Progenitor cell of endocrine pancreas (in vitro differentiated cells): ENCODE measurements at places on chromosomes 5 and 9. TPM values are rescaled to one million over a fixed set of nuclear protein-coding genes. Genes with fewer than 3 reads are reported as not detected.

GRCh38 chr5:108432024-108432423, 50.1 kb upstream of the FBXL17 start:
- no peak overlapping the region for H3K27ac ChIP-seq
- H3K27me3 ChIP-seq, result no peaks in the 10 kb centered on the region
- no peaks in the 10 kb centered on the region for H3K36me3 ChIP-seq
- DNase-seq, result no peak

GRCh38 chr9:79395228-79395627, 176.5 kb upstream of the TLE4 start:
- H3K4me3 ChIP-seq, result no peak overlapping the region
- H3K36me3 ChIP-seq, result no peaks in the 10 kb centered on the region
- peaks cover 3% of the 10 kb centered on the region for H3K4me1 ChIP-seq
- no peak overlapping the region for H3K27ac ChIP-seq
- peaks cover 39% of the 10 kb centered on the region for H3K27me3 ChIP-seq

Gene RHOBTB3
- total RNA-seq, result 55.9 and 61.9 TPM in 2 replicates

Gene F2RL1
- total RNA-seq, result 6.5 and 10.0 TPM in 2 replicates

Gene PCDHAC2
- 1.8 and 1.9 TPM in 2 replicates for total RNA-seq

Gene CAMK2A
- total RNA-seq, result not detected in 2 replicates

Gene PIP5KL1
- total RNA-seq, result 3.4 and 3.6 TPM in 2 replicates

- H3K36me3 ChIP-seq, result no peaks in the 10 kb centered on the region
- DNase-seq, result peak; percentile 13
- H3K4me1 ChIP-seq, result peaks cover 1% of the 10 kb centered on the region
- H3K4me3 ChIP-seq, result no peak overlapping the region
- no peaks in the 10 kb centered on the region for H3K27me3 ChIP-seq
- no peak overlapping the region for H3K27ac ChIP-seq
Observed at GRCh38 chr9:117073539-117074341, 341.1 kb downstream of the ASTN2 start.

DNA sequence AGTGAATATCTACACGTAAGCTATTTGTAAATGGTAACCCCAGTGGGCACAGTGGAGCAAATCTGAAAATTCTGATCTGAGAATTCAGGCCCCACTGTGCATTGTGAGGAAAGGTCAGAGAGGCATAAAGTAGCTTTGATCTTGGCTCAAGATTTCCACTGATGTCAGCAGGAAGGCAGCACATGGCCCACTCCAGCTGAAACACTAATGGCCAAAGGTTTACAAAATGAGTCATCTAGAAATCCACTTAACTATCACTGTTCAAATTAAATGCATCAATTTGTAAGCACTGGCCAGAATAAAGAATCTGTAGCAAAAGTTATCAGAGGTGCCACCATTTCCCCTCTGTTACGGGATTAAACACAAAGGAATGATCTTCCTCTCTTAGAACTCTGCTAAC, 191.6 kb downstream of the C9orf152 start:
- no peaks in the 10 kb centered on the region for H3K36me3 ChIP-seq
- no peak overlapping the region for H3K4me3 ChIP-seq
- no peak for DNase-seq
- no peaks in the 10 kb centered on the region for H3K4me1 ChIP-seq
- no peak overlapping the region for H3K27ac ChIP-seq
- peaks cover 2% of the 10 kb centered on the region for H3K27me3 ChIP-seq

GRCh38 chr5:168987543-168988300, 313.2 kb downstream of the SLIT3 start:
- DNase-seq, result peak; percentile 68
- peaks cover 60% of the 10 kb centered on the region for H3K27me3 ChIP-seq
- H3K4me3 ChIP-seq, result no peak overlapping the region
- H3K27ac ChIP-seq, result no peak overlapping the region
- peaks cover 21% of the 10 kb centered on the region for H3K4me1 ChIP-seq

GRCh38 chr5:121873409-121873808, 21.7 kb downstream of the FTMT start:
- DNase-seq, result no peak
- no peak overlapping the region for H3K27ac ChIP-seq
- H3K4me1 ChIP-seq, result no peaks in the 10 kb centered on the region
- H3K27me3 ChIP-seq, result no peaks in the 10 kb centered on the region

GRCh38 chr5:7663808-7664207, 187.1 kb downstream of the CFAP90 start:
- no peaks in the 10 kb centered on the region for H3K27me3 ChIP-seq
- no peak overlapping the region for H3K4me3 ChIP-seq
- H3K36me3 ChIP-seq, result no peaks in the 10 kb centered on the region
- no peaks in the 10 kb centered on the region for H3K4me1 ChIP-seq

DNA sequence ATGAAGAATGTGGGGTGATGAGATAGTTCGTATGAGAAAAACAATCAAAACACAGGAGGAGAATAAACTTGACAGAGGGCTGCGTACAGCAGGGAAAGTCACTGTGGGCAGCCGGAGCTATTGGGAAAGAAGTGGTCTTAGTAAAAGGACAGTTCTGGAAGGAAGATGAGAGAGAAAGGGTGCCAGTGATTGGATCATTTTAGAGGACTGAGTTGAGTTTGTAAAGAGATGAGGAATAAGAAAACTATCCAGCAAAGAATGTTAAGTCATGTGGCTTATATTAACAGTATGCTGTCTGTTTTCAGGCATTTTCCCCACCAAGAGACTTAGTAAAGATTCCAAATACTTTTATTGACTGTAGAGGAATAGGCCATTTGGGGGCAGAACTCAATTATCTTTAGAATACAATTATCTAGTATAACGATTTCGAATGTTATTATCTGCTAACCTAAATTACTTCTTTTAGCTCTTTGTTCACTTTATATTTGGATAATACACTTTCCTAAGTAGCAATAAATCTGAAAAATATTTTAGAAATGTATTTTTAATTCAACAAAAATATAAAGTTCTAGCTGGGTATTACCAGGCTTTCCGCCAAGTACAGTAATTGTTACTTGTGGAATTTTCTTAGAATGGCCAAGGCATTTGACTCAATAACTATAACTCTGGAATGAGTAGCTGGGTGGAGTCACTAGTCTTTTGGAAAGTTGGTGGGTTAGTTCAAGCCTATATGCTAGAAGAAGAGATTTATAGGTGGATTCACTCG, 15.5 kb upstream of the LOX start:
- no peaks in the 10 kb centered on the region for H3K36me3 ChIP-seq
- DNase-seq, result no peak

Gene BTNL8
- total RNA-seq, result not detected in 2 replicates

- no peaks in the 10 kb centered on the region for H3K27me3 ChIP-seq
- H3K4me3 ChIP-seq, result no peak overlapping the region
- peaks cover 3% of the 10 kb centered on the region for H3K4me1 ChIP-seq
- no peak for DNase-seq
- no peak overlapping the region for H3K27ac ChIP-seq
- peaks cover 19% of the 10 kb centered on the region for H3K36me3 ChIP-seq
Observed at GRCh38 chr5:167982-168660, 23.2 kb upstream of the LRRC14B start.

DNA sequence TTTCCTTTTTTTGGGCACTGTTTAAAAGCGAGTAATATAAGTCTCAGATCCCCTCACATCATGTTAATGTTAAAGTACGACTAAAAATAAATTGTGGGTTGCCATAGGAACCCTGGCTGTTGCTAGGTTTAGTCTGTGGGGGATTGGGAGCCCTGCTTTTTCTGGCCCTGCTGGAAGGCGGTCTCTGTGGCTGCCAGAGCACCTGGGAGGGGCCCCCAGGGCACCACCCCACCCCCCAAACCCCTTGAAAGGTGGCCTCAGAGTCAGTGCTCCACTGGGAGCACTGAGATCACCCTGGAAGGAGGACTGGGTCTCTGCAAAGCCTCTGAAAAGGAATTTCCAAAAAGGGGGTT, 66.2 kb upstream of the NEURL1B start:
- no peak for DNase-seq
- H3K4me3 ChIP-seq, result no peak overlapping the region
- H3K27me3 ChIP-seq, result peaks cover 77% of the 10 kb centered on the region
- no peaks in the 10 kb centered on the region for H3K36me3 ChIP-seq

- no peak for DNase-seq
- H3K27me3 ChIP-seq, result no peaks in the 10 kb centered on the region
- H3K27ac ChIP-seq, result no peak overlapping the region
- no peak overlapping the region for H3K4me3 ChIP-seq
- H3K36me3 ChIP-seq, result no peaks in the 10 kb centered on the region
- peaks cover 12% of the 10 kb centered on the region for H3K4me1 ChIP-seq
Observed at GRCh38 chr5:143509758-143510221, 106.3 kb upstream of the NR3C1 start.

Gene FOXD4L5
- 0.24 and 0.29 TPM in 2 replicates for total RNA-seq

Gene CCDC171
- 5.1 and 7.7 TPM in 2 replicates for total RNA-seq

Gene UGT3A2
- 0.53 and 0.67 TPM in 2 replicates for total RNA-seq

DNA sequence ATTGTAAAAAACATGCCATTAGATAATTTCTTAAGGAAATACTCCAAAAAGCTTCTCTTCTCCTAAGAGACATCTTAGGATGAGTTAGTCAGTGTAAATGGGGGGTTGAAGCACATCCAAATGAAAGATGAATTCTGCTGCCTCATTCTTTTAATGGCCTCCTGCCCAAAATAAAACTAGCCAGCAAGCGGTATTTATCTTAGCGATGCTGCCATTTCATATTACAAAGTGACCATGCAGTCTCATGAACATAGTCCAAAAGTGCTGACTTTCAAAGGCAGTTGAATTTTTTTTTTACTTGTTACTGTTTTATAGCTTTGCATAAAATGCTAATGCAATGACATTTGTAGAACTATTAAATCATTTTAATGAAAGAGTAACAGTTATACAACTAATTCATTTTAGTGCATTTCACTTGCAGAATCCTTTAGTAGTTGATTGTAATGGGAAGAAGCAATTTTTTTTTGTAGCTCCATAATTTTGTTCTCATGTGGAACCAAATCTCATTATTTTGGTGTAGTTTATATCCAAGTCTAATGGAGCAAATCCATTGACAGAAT, 151.5 kb downstream of the CAVIN4 start:
- no peak for DNase-seq
- H3K4me1 ChIP-seq, result peaks cover 8% of the 10 kb centered on the region
- no peaks in the 10 kb centered on the region for H3K27me3 ChIP-seq

Gene LCN1
- total RNA-seq, result not detected in 2 replicates

DNA sequence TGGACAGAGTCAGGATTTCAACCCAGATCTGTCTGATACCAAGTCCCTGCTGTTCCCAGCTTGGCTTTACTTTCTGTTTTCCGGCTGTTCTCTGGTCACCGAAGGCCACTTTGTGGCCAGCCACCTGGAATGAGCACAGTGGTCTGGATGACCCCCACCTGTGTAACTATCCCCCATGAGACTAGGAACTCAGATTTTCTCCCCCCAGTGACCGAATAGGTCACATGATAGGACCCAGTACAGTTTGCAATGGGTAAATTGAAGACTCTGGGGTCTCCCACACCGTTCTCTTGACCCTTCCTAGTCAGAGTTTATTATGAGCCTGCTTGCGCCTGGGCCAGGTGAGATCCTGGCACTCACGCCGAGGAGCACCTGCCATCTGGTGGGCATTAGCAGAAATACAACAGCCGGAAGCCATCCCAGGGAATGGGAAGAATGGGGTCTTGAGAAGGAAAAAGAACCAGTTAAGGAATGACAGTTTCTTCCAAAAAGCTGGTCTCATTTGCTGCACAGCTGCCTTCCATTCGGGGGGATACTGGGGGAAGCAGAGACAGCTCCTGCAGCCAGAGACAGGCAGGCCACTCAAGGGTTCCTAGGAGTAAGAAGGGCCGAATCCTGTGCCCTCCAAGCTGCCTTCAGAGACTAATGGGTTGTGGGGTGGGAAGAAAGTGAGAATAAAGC, 7.1 kb downstream of the PHYHD1 start:
- DNase-seq, result peak; percentile 47
- H3K4me3 ChIP-seq, result no peak overlapping the region
- H3K27ac ChIP-seq, result peak overlapping the region; percentile 76
- H3K36me3 ChIP-seq, result peaks cover 2% of the 10 kb centered on the region

- H3K27me3 ChIP-seq, result peaks cover 48% of the 10 kb centered on the region
- peaks cover 15% of the 10 kb centered on the region for H3K4me1 ChIP-seq
- no peak for DNase-seq
Observed at GRCh38 chr5:80963966-80964481, 3.9 kb downstream of the RASGRF2 start.

Gene PCDHGA7
- 0.41 and 0.49 TPM in 2 replicates for total RNA-seq

DNA sequence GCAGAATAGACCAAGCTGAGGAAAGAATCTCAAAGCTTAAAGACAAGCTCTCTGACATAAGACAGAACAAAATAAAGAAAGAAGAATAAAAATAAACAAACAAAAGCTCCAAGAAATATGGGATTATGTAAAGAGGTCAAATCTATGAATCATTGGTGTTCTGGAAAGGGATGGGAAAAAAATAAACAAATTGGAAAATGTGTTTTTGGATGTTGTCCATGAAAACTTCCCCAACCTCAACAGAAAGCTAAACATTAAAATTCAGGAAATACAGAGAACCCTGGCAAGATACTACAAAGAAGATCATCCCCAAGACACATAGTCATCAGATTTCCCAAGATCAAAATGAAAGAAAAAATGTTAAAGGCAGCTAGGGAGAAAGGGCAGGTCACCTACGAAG, 662.0 kb upstream of the CDH18 start:
- H3K27me3 ChIP-seq, result no peaks in the 10 kb centered on the region
- no peaks in the 10 kb centered on the region for H3K4me1 ChIP-seq
- no peak for DNase-seq

- peaks cover 68% of the 10 kb centered on the region for H3K4me1 ChIP-seq
- no peak overlapping the region for H3K4me3 ChIP-seq
- H3K27me3 ChIP-seq, result no peaks in the 10 kb centered on the region
- no peak for DNase-seq
- peaks cover 4% of the 10 kb centered on the region for H3K36me3 ChIP-seq
- H3K27ac ChIP-seq, result peak overlapping the region; percentile 7
Observed at GRCh38 chr9:124590889-124591641, 83.9 kb upstream of the NR5A1 start.

DNA sequence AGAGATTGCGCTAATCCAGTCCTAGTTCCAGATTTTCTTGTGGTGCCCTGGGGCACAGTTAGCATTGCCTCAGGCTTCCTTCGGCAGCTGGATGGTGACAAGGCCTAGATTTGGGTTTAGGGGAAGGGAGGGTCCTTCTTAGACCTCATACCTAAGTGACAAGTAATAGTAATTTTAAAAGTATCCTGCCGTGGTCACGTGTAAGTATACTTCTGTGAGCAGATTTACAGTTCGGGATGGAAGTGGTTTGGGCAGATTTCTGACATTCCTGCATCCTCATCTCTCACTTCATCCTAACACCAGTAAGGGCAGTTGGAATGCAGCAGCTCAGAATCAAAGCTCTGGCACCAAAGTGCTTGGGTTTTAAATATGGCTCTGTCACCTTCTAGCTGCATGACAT, 71.6 kb downstream of the LRRC70 start:
- no peaks in the 10 kb centered on the region for H3K27me3 ChIP-seq
- H3K4me1 ChIP-seq, result peaks cover 11% of the 10 kb centered on the region
- H3K4me3 ChIP-seq, result no peak overlapping the region
- H3K36me3 ChIP-seq, result no peaks in the 10 kb centered on the region
- DNase-seq, result no peak
- no peak overlapping the region for H3K27ac ChIP-seq
